PC-3 (cell line): ENCODE measurements at places on chromosomes 6 and 20. TPM values are rescaled to one million over a fixed set of nuclear protein-coding genes. Genes with fewer than 3 reads are reported as not detected.

GRCh38 chr6:75049308-75049707 lies 156.5 kb downstream of the COL12A1 start:
- H3K27ac ChIP-seq: no peak overlapping the region
- H3K27me3 ChIP-seq: no peaks in the 10 kb centered on the region
- H3K36me3 ChIP-seq: no peaks in the 10 kb centered on the region
- H3K4me3 ChIP-seq: no peak overlapping the region

DNA sequence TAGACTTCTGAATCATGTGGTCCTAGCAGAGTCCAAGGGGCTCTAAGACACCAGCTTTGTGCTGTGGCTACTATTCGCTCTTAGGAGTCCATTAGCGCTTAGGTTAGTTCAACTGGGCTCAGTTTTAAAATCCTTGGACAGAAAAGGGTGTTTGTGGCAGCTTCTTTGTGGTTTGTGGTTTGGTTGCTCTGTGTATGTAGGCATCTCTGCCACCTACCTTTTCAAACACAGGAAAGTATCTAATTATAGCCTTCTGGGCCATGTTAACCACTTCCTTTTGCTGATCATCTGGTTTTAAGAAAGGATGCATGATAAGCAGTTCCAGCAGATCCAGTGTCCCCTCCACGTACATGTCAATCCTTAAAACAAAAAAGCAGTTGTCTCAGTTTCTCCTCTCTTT lies 10.8 kb downstream of the GSTA4 start:
- no peaks in the 10 kb centered on the region for H3K36me3 ChIP-seq
- no peak overlapping the region for H3K27ac ChIP-seq
- peaks cover 10% of the 10 kb centered on the region for H3K4me1 ChIP-seq
- DNase-seq: peak; percentile 39
- no peak overlapping the region for H3K4me3 ChIP-seq

DNA sequence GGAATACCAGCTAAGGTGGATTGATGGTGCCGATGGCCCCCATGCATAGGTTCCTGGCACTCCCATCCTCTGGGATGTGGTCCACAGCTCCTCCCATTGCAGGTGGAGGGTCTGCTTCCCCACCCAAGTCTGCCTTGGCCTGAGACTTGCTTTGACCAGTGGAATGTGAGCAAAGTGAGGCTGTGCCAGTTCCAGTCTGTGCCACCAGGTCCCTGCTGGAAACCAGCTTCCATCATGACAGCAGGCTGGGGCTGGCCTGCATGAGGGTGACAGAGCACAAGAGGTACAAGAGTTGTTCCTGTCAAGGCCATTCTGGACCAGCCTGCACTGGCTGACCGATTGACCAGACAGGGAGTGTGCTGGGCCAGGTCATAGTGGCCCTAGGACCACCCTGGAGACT lies 27.0 kb upstream of the CCR6 start:
- no peak overlapping the region for H3K27ac ChIP-seq
- H3K4me3 ChIP-seq: no peak overlapping the region
- peaks cover 24% of the 10 kb centered on the region; the same call in 1 of the 2 replicates for H3K27me3 ChIP-seq

DNA sequence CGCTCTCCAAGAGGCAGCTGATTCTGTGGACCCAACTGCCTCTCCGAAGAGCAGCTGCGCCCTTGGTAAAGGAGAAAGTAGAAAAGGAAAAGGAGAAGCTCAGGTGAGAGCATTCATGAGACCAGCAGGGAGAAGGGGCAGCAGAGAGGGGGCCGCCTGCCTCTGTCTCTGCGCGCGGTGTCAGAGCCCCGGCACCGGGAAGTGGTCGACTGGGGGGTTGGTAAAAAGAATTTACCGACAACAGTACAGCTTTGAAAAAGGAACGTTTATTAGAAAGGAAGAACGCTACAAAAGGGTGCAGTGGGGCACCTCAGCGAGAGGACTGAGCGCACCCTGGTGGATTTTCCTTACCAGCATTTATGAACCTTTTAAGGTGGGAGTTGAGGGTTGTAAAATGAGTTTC lies 61.9 kb downstream of the GPR6 start:
- no peaks in the 10 kb centered on the region for H3K27me3 ChIP-seq
- H3K4me1 ChIP-seq: peaks cover 5% of the 10 kb centered on the region
- H3K36me3 ChIP-seq: no peaks in the 10 kb centered on the region; the same call in 1 of the 2 replicates

- peaks cover 32% of the 10 kb centered on the region for H3K27me3 ChIP-seq
- no peak overlapping the region for H3K27ac ChIP-seq
- no peak for DNase-seq
Measured at GRCh38 chr20:63261060-63261794, 7.0 kb upstream of the NKAIN4 start.

DNA sequence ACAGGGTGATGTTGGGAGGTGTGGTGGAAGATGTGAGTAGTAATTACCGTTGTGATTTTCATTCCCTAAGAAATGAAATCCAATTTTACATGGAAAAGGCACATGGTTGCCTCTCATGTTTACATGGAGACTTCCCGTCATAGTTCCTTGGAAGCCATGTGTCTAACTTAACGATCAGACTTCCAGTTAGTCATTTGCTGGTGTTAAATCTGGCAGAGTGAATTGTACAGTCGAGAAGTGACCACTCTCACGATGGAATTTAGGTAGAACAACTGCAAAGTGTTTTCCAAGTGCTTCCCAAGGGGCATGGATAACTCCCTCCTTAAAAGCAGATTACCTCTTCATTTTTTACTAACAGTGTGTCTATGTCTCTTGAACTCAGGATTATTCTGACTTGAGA lies 145.8 kb upstream of the CCN2 start:
- no peaks in the 10 kb centered on the region for H3K27me3 ChIP-seq
- no peak overlapping the region for H3K27ac ChIP-seq
- no peaks in the 10 kb centered on the region for H3K36me3 ChIP-seq
- H3K4me3 ChIP-seq: no peak overlapping the region
- DNase-seq: no peak

- H3K4me1 ChIP-seq: no peaks in the 10 kb centered on the region
- H3K36me3 ChIP-seq: no peaks in the 10 kb centered on the region
- H3K27me3 ChIP-seq: no peaks in the 10 kb centered on the region
- DNase-seq: no peak
- no peak overlapping the region for H3K4me3 ChIP-seq
- H3K27ac ChIP-seq: no peak overlapping the region
Measured at GRCh38 chr6:65943051-65943450, 236.0 kb upstream of the EYS start.

DNA sequence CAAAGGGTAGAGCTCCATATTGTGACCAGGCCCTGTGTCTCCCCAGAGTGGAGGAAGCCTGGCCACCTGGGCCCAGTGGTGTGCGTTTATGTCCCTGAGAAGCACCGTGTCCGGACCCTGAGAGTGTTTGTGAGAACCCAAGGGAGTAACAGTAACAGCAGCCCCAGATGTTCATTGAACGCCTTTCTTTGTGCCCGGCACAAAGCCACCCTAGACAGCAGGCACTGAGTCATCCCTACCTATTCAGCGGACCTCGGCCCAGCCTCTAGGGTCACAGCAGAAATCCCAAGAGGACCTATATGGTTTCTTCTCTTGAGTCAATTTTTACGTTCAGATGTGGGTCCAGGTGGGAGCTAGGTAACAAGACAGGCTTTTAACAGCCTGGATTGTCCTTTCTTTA lies 24.5 kb downstream of the BCAS4 start:
- H3K36me3 ChIP-seq: no peaks in the 10 kb centered on the region
- H3K4me1 ChIP-seq: peaks cover 7% of the 10 kb centered on the region; the same call in 1 of the 2 replicates
- H3K27ac ChIP-seq: no peak overlapping the region
- no peak for DNase-seq
- H3K4me3 ChIP-seq: no peak overlapping the region

- no peaks in the 10 kb centered on the region for H3K27me3 ChIP-seq
- H3K4me3 ChIP-seq: 0 out of 2 replicates have a peak overlapping the region, but pooled peaks have one; percentile 5
- peak overlapping the region; percentile 35 for H3K27ac ChIP-seq
- H3K4me1 ChIP-seq: peaks cover 50% of the 10 kb centered on the region
Measured at GRCh38 chr20:57622579-57623381, 2.6 kb upstream of the ZBP1 start.

- DNase-seq: no peak
- H3K27me3 ChIP-seq: peaks cover 52% of the 10 kb centered on the region
- no peak overlapping the region for H3K27ac ChIP-seq
- H3K4me1 ChIP-seq: no peaks in the 10 kb centered on the region
- no peak overlapping the region for H3K4me3 ChIP-seq
Measured at GRCh38 chr6:18712595-18712994, 325.4 kb downstream of the RNF144B start.

GRCh38 chr6:579339-579738 lies 77.6 kb downstream of the HUS1B start:
- DNase-seq: peak; percentile 37
- H3K27ac ChIP-seq: no peak overlapping the region
- peaks cover 6% of the 10 kb centered on the region; the same call in 1 of the 2 replicates for H3K36me3 ChIP-seq
- no peaks in the 10 kb centered on the region for H3K4me1 ChIP-seq
- H3K4me3 ChIP-seq: no peak overlapping the region

DNA sequence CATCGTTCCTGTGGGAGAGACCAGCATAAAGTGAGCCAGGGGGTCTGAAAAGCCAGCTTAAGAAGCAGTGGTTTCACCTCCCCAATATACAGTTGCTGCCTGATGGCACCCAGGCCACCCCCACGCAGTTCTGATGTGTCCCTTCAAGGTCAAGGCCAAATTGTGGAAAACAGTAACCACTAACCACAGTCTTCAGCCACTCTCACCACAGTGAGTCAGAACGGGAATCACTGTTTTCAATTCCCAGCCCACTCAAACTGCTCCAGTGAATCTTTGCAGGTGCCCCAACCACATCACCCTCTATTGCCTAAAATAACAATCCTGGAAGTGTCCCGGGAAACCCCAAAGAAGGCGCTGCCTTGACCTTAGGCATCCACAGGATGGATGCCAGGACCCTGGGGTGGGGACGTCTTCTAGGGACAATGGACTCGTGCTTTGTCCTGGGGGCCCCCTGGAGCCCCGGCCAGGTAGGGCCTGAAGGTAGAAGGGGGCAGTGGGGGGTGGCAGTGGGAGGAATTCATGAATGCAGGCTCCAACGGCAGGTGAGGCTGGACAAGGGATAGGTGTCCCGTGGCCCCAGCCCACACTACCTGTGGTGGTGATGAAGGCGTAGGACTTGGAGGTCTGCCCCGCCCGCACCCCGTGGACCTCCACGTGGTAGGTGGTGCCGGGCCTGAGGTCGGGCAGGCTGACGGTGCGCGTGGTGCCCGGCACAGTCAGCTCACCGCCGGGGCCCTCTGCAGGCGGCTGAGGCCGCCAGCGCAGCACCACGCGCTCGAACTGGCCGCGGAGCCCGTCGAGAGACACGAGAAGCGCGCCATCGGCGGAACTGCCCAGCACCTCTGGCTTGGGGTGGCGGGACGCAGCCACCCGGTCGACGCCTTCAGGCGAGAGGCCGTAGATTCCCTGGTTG lies 22.2 kb downstream of the TNXB start:
- peak overlapping the region; percentile 74 for H3K27ac ChIP-seq
- H3K4me3 ChIP-seq: peak overlapping the region; percentile 27; the same call in 1 of the 2 replicates
- peaks cover 40% of the 10 kb centered on the region for H3K4me1 ChIP-seq
- DNase-seq: peak; percentile 79

DNA sequence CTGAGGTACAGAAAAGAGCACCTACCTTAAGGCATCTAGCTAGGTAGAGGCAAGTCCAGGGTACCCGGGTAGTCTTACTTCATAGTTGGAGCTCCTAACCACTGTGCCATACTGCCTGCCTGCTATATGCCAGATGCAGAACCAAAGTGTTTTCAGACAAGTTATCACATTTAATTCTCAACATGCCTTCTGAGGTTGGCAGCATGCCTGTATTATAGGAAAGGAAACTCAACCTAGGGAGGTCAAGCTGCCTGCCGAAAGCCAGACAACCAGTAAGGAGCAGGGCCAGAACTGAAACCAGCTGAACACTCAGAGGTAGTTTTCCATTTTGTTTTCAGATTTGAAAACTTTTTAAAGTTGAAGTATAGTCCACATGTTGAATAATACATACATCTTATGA lies 5.4 kb downstream of the CTNNBL1 start:
- peaks cover 6% of the 10 kb centered on the region; the same call in 1 of the 2 replicates for H3K4me1 ChIP-seq
- no peak overlapping the region for H3K27ac ChIP-seq
- peaks cover 4% of the 10 kb centered on the region; the same call in 1 of the 2 replicates for H3K36me3 ChIP-seq
- no peak overlapping the region for H3K4me3 ChIP-seq
- no peak for DNase-seq

DNA sequence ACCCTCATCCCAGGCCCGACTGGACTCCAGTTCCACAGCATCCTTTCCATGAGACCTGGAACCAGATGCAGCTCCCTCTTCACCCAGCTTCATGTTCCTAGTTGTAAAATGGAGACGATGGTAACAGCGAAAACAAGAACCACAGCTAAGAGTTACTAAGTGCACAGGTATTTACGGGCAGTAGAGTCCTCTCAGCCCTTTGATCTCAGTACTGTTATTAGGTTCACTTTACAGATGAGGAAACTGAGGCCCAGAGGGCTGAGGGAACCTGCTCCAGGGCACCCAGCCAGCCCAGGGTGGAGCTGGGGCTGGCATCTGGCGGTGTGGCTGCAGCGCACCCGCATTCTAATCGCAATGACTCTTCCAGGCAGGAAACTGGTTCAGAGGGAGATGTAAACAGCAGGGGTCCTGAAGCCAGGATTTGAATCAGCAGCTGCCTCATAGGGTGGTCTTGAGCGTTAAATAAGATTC lies 858 bp downstream of the BCAS1 start:
- DNase-seq: peak; percentile 61
- no peaks in the 10 kb centered on the region for H3K27me3 ChIP-seq
- peaks cover 45% of the 10 kb centered on the region for H3K4me1 ChIP-seq

- peaks cover 41% of the 10 kb centered on the region for H3K27me3 ChIP-seq
- no peak for DNase-seq
- no peak overlapping the region for H3K4me3 ChIP-seq
- no peaks in the 10 kb centered on the region for H3K36me3 ChIP-seq
- H3K27ac ChIP-seq: no peak overlapping the region
- H3K4me1 ChIP-seq: no peaks in the 10 kb centered on the region
Measured at GRCh38 chr20:2708665-2709064, 16.1 kb downstream of the EBF4 start.

- DNase-seq: peak; percentile 66
- H3K27me3 ChIP-seq: no peaks in the 10 kb centered on the region
- no peaks in the 10 kb centered on the region for H3K36me3 ChIP-seq
- H3K4me3 ChIP-seq: peak overlapping the region; percentile 11
- peaks cover 12% of the 10 kb centered on the region for H3K4me1 ChIP-seq
Measured at GRCh38 chr20:6575912-6576401, 191.5 kb upstream of the BMP2 start.

- no peaks in the 10 kb centered on the region for H3K36me3 ChIP-seq
- H3K27me3 ChIP-seq: no peaks in the 10 kb centered on the region
- no peak overlapping the region for H3K4me3 ChIP-seq
- H3K27ac ChIP-seq: no peak overlapping the region
- peaks cover 16% of the 10 kb centered on the region for H3K4me1 ChIP-seq
- no peak for DNase-seq
Measured at GRCh38 chr6:3900744-3901336, 51.7 kb downstream of the FAM50B start.

The HLA-DQB1 gene
- not detected in 2 replicates for total RNA-seq

The PSMB9 gene
- total RNA-seq: 0.40 and 1.5 TPM in 2 replicates

The COL19A1 gene
- not detected in 2 replicates for total RNA-seq

The ACTL10 gene
- 1.6 and 2.8 TPM in 2 replicates for total RNA-seq

The HUS1B gene
- 3.1 and 4.2 TPM in 2 replicates for total RNA-seq
